ENCODE measurements at places on chromosomes 7 and 10. TPM values are rescaled to one million over a fixed set of nuclear protein-coding genes. Genes with fewer than 3 reads are reported as not detected.

DNA sequence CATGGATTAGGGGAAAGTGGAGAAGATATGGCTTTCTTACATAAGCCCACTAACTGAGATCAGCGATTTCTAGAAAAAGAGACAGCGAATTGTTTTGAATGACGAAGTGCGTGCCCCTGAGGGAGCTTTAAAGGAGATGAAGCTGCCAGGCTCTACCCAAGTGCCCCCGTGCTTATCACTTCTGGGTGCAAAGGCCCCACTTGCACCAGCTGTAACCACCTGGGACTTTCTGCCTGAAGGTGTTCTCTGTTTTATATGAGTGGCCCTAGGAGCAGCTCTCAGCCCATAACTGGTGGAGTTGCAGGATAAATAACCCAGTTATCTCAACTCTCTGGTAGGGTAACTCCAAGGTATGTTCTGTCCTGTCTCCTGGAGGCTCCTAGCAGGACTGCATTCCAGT, 20.4 kb upstream of the CARD11 start:
- DNase-seq = no peak

DNA sequence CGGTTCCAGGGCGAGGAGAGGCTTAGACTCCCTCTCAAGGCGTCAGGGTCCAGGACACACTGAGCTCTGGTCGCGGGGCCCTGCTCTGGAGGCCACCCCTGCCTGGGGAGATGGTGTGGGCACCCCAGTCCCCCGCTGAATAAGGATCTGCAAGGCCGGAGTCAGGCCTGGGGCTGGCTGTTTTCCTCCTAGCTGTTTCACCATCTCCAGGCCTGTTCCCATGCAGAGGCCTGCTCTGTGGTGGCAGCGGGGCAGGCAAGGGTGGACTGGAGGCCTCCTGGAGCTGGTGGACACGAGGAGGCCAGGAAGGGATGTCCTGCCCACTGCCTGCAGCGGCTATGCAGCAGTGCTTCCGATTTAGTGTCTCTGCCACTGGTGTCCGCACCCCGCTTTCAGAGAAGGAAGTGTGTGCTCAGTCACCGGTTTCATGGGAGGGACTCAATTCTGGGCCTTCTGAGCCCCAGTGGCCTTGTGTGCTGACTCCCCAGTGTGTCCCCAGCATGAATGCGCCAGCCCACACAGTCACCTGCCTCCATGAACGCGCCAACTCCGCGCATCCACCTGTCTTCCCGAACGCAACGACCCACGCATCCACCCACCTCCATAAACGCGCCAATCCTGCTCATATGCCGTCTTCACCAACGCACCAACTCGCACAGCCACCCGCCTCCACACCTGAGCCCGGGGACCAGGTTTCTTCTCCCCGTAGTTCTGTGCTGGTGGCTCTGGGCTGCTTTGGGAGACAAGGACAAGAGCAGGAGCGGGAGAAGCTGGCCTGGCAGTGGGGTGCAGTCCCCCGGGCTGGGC, 14.5 kb upstream of the GPR146 start:
- no peak for DNase-seq

DNA sequence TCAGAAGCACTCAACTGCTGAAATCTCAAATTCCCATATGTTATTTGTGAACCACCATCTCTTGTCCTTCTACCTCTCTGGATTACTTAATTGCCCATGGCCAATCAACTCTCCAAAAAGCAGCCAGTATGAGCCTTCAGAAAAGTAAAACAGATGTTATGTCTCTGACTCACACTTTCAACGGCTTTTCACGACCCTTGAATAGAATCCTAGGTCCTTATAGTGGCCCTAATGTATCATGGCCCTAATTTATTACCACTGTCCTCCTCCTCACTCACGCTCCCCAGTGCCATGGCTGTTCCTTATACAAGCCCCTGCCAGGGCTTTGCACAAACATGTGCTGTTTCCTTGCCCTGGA, 20.0 kb downstream of the ZNF438 start:
- DNase-seq = no peak

DNA sequence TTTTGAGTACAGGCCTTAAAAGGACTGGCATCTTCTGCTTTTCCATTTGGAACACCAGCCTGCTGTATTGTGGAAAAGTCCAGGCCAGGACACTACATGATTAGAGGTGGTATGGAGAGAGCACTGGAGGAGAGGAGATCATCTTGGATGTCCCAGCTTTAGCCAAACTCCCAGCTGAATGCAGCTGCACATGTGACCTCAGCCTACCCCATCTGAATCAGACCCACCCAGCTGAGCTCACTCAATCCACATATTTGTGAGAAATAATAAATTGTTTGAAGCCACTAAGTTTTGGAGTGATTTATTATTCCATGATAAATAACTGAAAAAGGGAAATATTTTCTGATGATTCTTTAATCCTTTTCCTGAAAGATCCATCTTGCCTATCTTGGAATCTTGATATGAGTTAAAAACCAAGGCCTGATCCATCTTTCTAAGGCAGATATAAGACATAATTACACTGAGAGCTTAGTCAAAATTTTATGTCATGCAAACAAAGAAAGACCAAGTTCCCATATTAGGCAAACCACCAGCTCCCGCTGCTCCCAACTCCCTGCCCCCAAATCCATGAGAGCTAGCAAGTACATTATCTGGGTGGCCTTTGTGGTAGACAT, 55.1 kb upstream of the TRIL start:
- DNase-seq = no peak

- no peak for DNase-seq
Observed at GRCh38 chr10:77576444-77577032, 61.1 kb downstream of the KCNMA1 start.

GRCh38 chr7:71497256-71497946, 365.5 kb downstream of the GALNT17 start:
- peak; percentile 59 for DNase-seq

DNA sequence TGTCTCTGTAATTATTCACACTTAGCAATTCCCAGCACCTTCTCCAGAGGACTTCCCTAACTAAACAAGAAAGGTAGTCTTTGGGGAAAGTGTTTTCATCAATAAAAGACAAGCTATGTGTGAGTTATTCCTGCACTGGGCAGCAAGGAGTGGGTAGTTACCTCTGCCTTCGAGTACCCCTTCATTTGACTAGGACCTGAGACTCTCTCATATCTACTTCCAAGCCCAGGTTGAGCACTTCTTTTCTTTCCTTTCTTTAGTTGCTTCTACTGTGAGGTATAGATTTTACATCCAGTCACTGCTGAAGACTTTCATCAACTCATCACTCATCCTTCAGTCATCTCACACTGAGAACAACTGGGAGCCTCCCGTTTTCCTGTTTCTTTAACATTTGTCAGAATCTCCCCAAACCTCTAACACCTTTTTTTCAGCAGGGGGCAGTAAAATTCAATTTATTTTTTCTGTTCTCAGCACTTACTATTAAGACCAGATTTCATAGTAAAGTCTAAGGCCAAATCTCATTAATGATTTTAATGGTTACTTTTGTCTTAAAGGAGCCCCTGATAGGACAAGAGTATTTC, 80.1 kb upstream of the PRSS1 start:
- no peak for DNase-seq

Gene AASS
- 15.0 TPM for total RNA-seq

Gene FGFR2
- total RNA-seq = 6.1 TPM

All from left cardiac atrium (tissue), 4 donors.